ENCODE measurements at places on chromosomes 12 and 14. TPM values are rescaled to one million over a fixed set of nuclear protein-coding genes. Genes with fewer than 3 reads are reported as not detected.

The NR1H4 gene
- total RNA-seq, result not detected

The SIVA1 gene
- 87.3 TPM for total RNA-seq

The CISTR gene
- not detected for total RNA-seq

The TULP3 gene
- 14.3 TPM for total RNA-seq

The NKX2-1 gene
- total RNA-seq, result not detected
